ENCODE measurements at places on chromosomes 11 and 22. TPM values are rescaled to one million over a fixed set of nuclear protein-coding genes. Genes with fewer than 3 reads are reported as not detected.
A peak's percentile ranks its signal among the peaks of the same experiment; 100 is the strongest.

TSGA10IP gene
- not detected for total RNA-seq

CDC42BPG gene
- 0.40 TPM for total RNA-seq

KCTD14 gene
- total RNA-seq, result 0.15 TPM

GGTLC3 gene
- total RNA-seq, result not detected

OTOG gene
- not detected for total RNA-seq

GRAMD1B gene
- total RNA-seq, result 12.2 TPM

SHANK2 gene
- 0.32 TPM for total RNA-seq

UFD1 gene
- 44.5 TPM for total RNA-seq

FAR1 gene
- total RNA-seq, result 37.0 TPM

HSCB gene
- 11.1 TPM for total RNA-seq

SEZ6L gene
- total RNA-seq, result 0.37 TPM

APOA4 gene
- total RNA-seq, result not detected

INS gene
- total RNA-seq, result not detected

DNA sequence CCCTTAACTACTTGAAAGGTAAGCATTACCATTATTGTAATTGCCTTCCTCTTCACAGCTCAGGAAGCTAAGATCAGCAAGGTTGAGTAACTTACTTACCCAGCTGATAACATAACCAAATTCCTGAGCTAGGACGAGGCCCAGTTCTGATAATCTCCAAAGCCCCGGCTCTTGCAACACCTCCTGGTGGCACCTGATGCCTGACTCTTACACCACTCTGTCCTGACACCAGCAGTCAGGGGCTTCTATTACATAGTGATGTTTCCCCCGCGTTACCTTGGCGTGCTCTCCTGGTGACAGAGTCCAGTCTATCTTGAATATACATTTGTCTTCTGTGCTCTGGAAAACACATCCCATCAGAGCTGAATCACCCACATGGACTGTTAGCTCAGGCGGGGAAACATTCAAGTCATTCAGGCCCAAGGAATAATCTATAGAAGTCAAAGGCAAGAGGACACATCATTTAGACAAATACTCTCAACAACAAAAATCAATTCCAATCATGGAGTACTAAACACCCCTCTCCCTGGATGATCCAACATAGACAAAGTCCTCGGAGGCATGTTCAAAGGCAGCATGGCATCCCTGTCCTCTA is 12.6 kb downstream of the JAML start:
- peak; percentile 49 for DNase-seq

- no peak for DNase-seq
Observed at GRCh38 chr11:101278286-101278685, 148.7 kb upstream of the PGR start.

- no peak for DNase-seq
Observed at GRCh38 chr11:32550207-32550606, 33.4 kb upstream of the EIF3M start.

DNA sequence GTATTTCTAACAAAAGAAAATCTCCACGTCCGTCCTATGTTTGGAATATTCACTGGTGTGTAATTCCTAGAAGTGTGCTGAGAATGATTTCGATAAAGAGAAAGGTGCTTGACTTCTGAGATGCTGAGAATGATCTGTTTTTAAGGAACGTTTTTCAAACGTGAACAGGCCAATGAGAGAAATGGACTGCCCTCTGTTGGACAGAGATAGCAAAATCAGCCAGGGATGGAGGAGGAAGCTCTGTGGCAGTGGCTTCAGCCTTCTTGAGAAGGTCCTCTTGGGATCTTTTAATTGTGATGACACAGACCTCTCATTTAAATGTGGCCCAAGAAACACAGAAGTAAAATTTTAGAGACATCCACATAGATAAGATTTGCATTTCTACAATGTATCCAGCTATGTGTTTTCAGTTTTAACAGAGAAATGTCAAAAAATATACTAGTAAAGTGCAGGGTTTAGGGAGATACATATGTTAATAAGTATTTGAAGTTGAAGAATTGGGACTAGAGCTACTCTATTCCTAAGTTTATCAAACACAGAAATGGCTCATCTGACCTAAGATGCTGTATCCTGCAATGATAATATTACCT is 84.0 kb upstream of the RCN1 start:
- DNase-seq, result no peak

- DNase-seq, result peak; percentile 77
Observed at GRCh38 chr11:46278387-46279125, 1.1 kb downstream of the CREB3L1 start.

- DNase-seq, result no peak
Observed at GRCh38 chr22:43320943-43321900, 21.9 kb downstream of the SCUBE1 start.

DNA sequence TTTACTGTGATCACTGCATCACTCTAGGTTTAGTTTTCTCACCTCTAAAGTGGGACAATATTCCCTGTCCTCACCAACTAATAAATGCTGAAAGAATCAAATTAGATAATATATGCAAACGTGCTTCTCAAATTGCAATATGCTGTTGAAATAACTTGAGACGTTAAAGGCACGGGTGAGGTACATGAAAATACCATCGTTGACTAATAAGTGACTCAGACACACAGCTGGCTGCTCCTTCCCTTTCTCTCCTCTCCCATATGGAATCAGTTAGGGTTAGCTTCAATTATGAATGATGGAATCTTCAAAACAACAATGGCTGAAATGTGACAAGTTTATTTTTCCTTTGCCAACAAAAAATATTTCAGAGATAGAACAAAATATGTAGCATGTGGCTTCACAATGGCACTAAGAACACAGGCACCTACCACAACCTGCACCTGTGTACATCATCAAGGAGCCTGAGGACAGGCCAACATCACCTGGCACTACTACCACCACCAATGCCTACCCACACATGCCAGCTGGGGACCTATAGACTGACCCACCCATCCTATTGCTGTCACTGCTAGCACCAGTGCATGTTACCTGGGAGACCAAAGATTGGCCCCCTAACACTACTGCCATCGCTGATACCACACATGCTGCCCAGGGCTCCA is 13.7 kb downstream of the GDPD4 start:
- no peak for DNase-seq

DNA sequence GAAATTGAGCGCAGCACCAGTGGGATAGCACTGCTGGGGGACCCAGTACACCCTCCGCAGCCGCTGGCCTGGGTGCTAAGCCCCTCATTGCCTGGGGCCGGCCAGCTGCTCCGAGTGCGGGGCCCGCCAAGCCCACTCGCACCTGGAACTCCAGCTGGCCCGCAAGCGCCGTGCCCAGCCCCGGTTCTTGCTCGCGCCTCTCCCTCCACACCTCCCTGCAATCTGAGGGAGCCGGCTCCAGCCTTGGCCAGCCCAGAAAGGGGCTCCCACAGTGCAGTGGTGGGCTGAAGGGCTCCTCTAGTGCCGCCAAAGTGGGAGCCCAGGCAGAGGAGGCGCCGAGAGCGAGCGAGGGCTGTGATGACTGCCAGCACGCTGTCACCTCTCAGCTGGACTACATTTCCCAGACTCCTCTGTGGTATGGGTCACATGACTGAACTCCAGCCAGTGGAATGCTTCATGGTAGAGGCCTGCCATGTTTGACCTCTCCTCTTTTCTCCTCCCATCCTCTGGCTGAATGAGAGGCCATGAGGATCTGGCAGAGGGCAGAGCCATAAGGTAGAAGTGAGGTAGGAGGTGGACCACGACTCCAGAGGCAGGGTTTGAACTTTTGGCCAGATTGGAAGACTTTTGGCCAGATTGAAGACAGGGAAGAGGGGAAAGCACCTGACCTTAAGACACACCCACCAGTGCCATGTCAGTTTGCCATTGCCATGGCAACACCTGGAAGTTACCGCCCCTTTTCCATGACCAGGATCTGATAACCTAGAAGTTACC is 6.2 kb downstream of the MRGPRD start:
- no peak for DNase-seq

- no peak for DNase-seq
Observed at GRCh38 chr11:114678125-114679036, at the start of gene NXPE2. TSS of gene NXPE2 (plus strand) at chr11:114678527. CDS start at chr11:114678576, 49 bp downstream.

DNA sequence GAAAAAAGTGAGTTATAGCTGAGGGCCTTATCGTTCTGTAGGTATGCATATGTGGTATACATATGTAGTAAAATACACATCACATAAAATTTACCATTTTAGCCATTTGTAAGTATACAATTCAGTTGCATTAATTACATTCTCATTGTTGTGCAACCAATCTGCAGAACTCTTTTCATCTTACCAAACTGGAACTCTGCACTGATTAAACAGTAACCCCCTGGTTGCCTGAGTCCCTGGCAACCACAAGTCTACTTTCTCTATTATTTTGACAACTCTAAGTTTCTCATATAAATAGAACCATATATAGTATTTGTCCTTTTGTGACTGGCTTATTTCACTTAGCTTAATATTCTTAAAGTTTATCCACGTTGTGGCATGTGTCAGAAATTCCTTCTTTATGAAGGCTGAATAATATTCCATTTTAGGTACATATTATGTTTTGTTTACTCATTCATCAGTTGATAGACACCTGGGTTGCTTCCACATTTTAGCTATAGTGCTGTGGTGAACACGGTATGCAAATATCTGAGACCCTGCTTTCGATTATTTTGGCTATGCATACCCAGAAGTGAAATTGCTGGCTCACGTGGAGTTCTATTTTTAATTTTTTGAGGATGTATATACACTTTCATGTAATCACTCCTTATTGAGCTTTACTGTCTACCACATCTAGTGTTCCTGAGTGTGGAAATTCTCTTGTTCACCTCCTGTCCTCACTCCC is 1.6 kb upstream of the DDX10 start:
- no peak for DNase-seq

DNA sequence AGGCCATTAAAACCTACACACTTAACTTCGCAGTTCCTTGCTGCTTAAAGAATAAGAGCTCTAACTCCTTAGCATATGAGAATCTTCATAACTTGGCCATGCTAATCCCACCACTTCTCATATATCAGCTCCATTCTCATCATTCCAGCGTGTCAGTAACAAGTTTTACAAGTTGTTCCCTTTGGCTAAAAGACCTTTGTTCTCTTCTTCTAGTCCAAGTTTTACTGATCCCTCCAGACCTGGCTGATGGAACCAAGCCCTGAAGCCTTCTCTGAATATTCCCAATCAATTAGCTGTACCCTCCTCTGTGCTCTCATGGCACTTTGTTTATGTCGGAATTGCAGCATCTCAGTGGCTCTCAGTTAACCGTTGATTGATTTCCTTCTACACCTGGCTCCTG is 35.8 kb downstream of the GAB2 start:
- DNase-seq, result no peak

DNA sequence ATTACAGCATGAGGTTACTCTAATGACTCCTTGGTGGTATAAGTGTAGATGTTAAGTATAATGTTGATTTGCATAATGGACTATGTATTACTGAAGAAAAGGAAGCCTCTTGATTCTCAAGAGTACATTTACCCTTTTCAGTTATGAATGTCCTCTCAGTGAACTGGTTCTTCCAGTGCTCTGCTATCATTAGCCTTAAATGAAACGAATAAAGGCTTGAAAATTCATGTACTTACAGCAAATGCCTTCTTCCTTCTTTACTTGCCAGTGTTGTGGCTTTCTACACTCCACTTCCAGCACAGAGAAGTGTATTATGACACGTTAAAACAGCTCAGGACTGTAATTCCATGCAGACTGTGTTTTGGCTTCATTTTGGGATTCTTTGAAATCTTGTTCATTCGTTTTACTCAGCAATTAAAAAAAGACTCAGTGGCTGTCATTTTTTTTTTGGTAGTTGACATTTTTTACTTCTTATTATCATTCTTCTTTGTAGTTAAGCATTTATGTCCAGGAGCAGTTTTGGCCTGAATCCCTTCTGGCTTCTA is 96.9 kb downstream of the MTMR3 start:
- no peak for DNase-seq

GRCh38 chr22:42319386-42319785 is 48.9 kb upstream of the TCF20 start:
- no peak for DNase-seq

GRCh38 chr11:111698852-111699559 is 67.2 kb downstream of the PPP2R1B start:
- no peak for DNase-seq

GRCh38 chr22:41561335-41561734 is 525 bp downstream of the CSDC2 start:
- DNase-seq, result peak; percentile 48

GRCh38 chr22:40210818-40211217 is 33.1 kb downstream of the TNRC6B start:
- DNase-seq, result no peak

DNA sequence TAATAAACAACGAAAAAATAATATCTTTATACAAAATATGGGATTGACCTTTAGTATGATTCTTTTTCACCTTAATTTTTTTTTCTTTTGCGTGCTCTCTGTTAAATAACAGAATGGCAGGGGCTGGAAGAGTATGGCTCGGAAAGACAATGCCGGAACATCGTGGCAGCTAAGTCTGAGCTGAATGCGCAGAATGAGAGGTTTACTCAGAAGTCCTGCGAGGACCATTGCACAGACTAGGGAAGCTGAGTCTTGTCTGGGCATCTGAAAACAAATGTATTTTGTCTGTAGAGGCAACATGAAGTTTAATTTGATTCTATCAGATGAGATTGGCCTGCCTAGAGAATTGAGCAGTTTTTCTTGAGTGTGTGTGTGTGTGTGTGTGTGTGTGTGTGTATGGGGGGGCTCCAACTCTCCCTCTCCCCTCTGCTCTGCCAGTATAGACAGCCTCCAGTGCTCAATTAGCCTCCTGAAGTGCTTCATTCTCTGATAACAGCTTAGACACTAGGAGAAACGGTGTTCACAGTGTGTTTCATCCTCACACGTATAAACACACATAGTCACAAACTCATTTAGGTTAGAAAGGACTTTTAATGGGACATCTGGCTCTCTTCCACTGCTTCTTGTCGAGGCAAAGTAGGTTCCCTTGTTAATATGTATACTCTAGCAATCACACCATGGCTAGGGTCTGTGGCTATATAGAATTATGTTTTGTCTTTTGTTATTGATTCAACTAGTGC is 244.3 kb upstream of the SORL1-AS1 start:
- no peak for DNase-seq

DNA sequence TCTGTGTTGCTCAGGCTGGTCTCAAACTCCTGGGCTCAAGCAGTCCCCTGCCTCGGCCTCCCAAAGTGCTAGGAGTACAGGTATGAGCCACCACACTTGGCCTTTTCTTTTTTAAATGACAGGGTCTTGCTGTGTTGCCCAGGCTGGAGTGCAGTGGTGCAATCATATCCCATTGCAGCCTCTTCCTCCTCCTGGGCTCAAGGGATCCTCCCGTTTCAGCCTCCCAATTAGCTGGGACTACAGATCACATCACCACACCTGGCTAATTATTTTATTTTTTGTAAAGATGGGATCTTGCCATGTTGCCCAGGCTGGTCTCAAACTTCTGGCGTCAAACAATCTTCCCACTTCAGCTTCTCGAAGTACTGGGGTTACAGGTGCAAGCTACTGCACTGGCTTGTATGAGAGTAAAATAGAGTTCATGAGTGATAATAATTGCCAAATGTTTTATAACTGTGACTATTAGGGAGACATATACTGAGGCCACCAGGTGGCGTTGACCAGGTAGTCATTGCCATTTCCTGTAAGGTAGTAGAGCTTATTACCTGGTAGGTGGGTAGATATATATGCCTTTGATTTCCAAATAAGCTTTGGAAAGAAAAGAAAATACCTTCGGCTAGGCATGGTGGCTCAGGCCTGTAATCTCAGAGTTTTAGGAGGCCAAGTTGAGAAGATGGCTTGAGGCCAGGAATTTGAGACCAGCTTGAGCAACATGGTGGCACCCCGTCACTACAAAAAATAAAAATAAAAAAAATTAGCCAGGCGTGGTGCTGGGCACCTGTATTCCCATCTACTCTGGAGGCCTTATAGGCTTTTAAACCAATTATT is 5.4 kb downstream of the FDX1 start:
- DNase-seq, result no peak

- peak; percentile 86 for DNase-seq
Observed at GRCh38 chr22:29154364-29155048, 51.2 kb upstream of the EMID1 start.
